Vagina (tissue), 2 donors: ENCODE measurements at places on chromosomes 6 and 20. TPM values are rescaled to one million over a fixed set of nuclear protein-coding genes. Genes with fewer than 3 reads are reported as not detected.

DNA sequence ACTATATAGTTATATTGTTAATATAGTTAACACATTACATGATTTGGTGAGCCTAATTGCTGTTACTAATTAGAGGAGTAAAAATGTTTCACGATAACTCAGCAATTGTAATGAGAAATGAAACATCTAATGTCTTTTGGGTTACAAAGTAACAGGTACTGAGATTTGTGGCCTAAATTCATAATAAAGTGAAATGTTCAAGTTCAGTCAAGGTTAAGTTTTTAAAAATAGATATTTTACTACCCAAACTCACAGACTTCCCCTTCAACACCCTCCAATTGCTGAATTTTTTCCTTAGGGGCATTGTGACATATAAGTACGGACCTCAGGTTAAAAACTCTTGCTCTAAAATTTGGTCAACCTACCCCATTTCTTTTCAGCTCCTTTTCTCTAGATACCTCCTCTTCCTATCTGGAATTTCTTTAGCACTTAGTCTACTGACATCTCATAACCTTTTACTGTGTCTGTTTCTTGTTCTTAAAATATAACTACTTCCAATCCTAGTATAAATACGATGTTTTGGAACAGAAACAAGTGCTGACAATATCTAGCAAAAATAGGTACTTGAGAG is 112.3 kb upstream of the PRSS16 start:
- no peaks in the 10 kb centered on the region for H3K27me3 ChIP-seq
- H3K36me3 ChIP-seq, result no peaks in the 10 kb centered on the region
- DNase-seq, result no peak
- no peak overlapping the region for H3K27ac ChIP-seq
- H3K4me1 ChIP-seq, result peaks cover 31% of the 10 kb centered on the region

GRCh38 chr20:64153410-64153809 is 10.8 kb upstream of the MYT1 start:
- H3K4me3 ChIP-seq, result no peak overlapping the region
- no peaks in the 10 kb centered on the region for H3K36me3 ChIP-seq
- no peaks in the 10 kb centered on the region for H3K27me3 ChIP-seq
- no peaks in the 10 kb centered on the region for H3K4me1 ChIP-seq
- DNase-seq, result no peak
- H3K27ac ChIP-seq, result no peak overlapping the region

- no peaks in the 10 kb centered on the region for H3K27me3 ChIP-seq
- DNase-seq, result no peak
- no peak overlapping the region for H3K27ac ChIP-seq
These were observed 26.6 kb upstream of the SUMO4 start for GRCh38 chr6:149373511-149373910.

GRCh38 chr6:170490259-170490658 is 62.8 kb downstream of the PSMB1 start:
- DNase-seq, result no peak
- no peak overlapping the region for H3K4me3 ChIP-seq
- no peaks in the 10 kb centered on the region for H3K4me1 ChIP-seq
- no peaks in the 10 kb centered on the region for H3K36me3 ChIP-seq
- H3K27me3 ChIP-seq, result no peaks in the 10 kb centered on the region
- no peak overlapping the region for H3K27ac ChIP-seq

Gene VNN1
- total RNA-seq, result 2.0 TPM

Gene SLC35A1
- 13.3 TPM for total RNA-seq

Gene HCRTR2
- not detected for total RNA-seq

Gene HLA-DPA1
- 82.3 TPM for total RNA-seq
